ENCODE measurements at places on chromosomes 4 and X.

GRCh38 chr4:166594326-166594946, 639.9 kb downstream of the SPOCK3 start:
- H3K27ac ChIP-seq = no peak overlapping the region
- H3K4me1 ChIP-seq = no peaks in the 10 kb centered on the region

DNA sequence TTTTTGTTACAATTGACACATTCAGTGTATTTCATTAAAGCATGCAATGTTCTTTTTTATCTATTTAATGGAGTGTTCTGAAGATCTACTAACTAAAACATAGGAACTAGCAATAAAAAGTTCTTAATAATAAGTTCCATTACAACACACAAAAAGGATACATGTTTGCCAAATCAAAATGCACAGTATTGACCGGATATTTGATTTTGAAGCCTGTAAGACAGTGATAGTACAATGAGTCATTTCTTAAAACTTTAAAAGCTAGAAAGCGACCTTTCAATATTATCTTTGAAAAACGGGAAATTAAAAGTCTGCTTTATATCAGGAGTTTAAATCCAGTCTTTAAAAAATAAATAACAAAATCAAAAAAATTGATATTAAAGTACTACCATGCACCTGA, 2.4 kb upstream of the PRDM5 start:
- H3K4me3 ChIP-seq = no peak overlapping the region
- no peaks in the 10 kb centered on the region for H3K27me3 ChIP-seq
- no peak overlapping the region for H3K27ac ChIP-seq
- DNase-seq = no peak

- no peaks in the 10 kb centered on the region for H3K4me1 ChIP-seq
- H3K4me3 ChIP-seq = no peak overlapping the region
- no peaks in the 10 kb centered on the region for H3K36me3 ChIP-seq
- no peak for DNase-seq
- no peaks in the 10 kb centered on the region for H3K27me3 ChIP-seq
Measured at GRCh38 chr4:139857021-139857420, 191.4 kb downstream of the MGST2 start.

- DNase-seq = no peak
- H3K27me3 ChIP-seq = no peaks in the 10 kb centered on the region
- H3K36me3 ChIP-seq = no peaks in the 10 kb centered on the region
- H3K4me3 ChIP-seq = no peak overlapping the region
- no peak overlapping the region for H3K27ac ChIP-seq
- H3K4me1 ChIP-seq = no peaks in the 10 kb centered on the region
Measured at GRCh38 chr4:26288355-26288909, 32.4 kb upstream of the RBPJ start.

- H3K27me3 ChIP-seq = no peaks in the 10 kb centered on the region
- no peaks in the 10 kb centered on the region for H3K4me1 ChIP-seq
- H3K4me3 ChIP-seq = peak overlapping the region; percentile 37
- DNase-seq = no peak
- H3K36me3 ChIP-seq = no peaks in the 10 kb centered on the region
Measured at GRCh38 chr4:95638920-95639501, 90.2 kb upstream of the UNC5C start.

DNA sequence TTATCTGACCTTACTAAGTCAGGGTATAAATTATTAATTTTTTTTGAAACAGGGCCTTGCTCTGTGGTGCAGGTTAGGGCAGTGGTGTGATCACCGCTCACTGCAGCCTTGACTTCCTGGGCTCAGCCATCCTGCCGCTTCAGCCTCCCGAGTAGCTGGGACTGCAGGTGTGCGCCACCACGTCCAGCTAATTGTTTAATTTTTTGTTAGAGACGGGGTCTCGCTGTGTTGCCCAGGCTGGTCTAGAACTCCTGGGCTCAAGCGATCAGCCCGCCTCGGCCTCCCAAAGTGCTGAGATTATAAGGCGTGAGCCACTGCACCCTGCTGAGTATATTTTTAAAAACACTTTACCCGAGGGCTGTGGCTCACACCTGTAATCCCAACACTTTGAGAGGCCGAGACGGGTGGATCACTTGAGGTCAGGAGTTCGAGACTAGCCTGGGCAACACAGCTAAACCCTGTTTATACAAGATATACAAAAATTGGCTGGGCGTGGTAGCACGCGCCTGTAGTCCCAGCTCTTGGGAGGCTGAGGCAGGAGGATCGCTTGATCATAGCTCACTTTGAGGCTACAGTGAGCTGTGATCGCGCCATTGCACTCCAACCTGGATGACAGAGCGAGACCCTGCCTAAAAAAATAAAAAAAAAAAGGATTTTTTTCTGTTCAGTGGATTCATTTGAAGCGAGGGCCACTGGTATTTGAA, 721 bp upstream of the TBC1D25 start:
- H3K4me1 ChIP-seq = no peaks in the 10 kb centered on the region
- H3K27me3 ChIP-seq = no peaks in the 10 kb centered on the region
- H3K36me3 ChIP-seq = no peaks in the 10 kb centered on the region
- no peak for DNase-seq

DNA sequence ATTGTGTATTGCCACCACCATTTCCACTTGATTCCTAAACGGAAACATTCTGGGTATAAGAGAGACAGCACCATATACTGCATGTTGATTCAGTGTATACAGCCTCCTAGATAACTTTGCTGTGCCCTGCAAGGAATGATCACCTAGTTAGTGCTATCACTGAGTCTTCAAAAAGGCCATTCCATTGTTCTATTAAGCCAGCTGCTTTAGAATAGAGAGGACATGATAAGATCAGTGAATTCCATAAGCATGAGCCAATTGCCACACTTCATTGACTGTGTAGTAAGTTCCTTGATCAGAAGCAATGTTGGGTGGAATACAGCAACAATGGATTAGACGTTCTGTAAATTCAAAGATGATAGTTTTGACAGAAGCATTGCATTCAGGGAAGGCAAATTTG, 1047.3 kb downstream of the PCDH18 start:
- no peaks in the 10 kb centered on the region for H3K4me1 ChIP-seq
- H3K36me3 ChIP-seq = no peaks in the 10 kb centered on the region
- DNase-seq = no peak

DNA sequence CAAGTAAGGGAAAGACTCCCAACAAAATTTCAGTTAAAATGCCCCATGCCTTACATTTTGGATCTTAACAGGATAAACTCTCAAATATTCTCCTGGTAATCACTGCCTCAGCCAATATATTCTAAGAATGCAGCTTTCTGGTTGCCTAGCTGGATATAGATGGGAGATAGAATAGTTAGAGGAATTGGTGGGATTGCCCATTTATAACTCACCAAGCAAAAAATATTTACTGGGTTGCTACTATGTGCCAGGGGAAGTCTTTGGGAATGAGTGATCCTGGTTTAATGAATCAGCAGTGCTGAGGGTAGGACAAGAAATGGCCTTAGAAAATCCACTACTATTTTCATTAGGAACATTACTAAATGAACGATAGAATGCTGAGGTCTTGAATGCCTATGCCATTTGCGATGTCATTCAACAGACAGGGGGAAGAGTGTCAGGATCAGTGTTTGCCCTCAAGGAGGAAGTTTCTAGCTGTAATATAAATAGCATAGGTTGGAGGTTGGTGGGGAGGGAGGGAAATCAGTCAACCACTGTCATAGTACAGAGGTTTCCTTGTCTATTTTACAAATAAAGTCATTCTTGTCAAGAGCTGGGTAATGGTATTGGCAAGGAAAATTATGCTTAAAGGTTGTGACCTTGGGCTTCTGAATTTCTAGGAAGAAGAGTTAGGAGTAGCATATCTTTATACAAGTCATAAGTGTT, 63.5 kb downstream of the ENOPH1 start:
- no peaks in the 10 kb centered on the region for H3K27me3 ChIP-seq
- no peak overlapping the region for H3K4me3 ChIP-seq

- H3K4me1 ChIP-seq = no peaks in the 10 kb centered on the region
- no peaks in the 10 kb centered on the region for H3K27me3 ChIP-seq
- H3K4me3 ChIP-seq = no peak overlapping the region
- H3K36me3 ChIP-seq = no peaks in the 10 kb centered on the region
Measured at GRCh38 chr4:101169044-101170014, 178.0 kb downstream of the PPP3CA start.

DNA sequence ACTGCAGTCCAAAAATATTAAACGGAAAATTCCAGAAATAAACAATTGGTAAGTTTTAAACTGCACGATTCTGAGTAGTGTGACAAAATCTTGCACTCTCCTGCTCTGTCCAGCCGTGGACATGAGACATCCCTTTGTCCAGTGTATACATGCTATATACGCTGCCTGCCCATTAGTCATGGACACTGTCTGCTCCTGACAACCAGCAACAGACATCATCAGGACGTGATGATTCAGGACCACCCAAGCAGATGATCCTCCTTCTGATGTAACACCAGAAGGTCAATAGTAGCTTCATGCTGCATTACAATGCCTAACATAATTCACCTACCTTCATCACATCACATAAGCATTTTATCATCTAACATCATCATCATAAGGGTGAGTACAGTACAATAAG, 36.3 kb downstream of the ATRX start:
- H3K27me3 ChIP-seq = no peaks in the 10 kb centered on the region
- H3K27ac ChIP-seq = no peak overlapping the region
- no peak for DNase-seq
- no peak overlapping the region for H3K4me3 ChIP-seq

GRCh38 chr4:155629183-155629825, 37.3 kb upstream of the GUCY1A1 start:
- H3K27ac ChIP-seq = no peak overlapping the region
- no peaks in the 10 kb centered on the region for H3K27me3 ChIP-seq

DNA sequence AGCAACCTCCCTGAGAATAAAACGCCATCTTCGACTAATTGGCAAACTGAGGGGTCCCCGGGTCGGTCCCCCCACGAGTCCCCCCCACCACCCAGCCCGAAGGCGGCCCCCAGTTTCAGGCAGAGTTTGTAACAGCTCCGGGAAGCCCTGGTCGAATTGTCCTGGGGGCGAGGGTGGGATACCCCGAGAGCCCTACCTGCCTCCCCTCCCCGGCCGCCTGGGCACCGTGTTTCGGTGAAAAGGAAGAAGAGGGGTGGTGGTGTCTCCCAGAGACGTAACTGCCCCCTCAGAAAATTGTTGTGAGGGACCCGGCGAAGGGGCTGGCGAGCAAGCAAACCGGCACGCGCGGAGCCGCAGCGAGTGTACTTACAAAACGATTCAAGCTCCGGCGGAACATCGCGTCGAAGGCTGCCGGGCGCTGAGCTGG, 1.2 kb downstream of the ATP11C start:
- H3K27ac ChIP-seq = peak overlapping the region; percentile 96
- peak overlapping the region; percentile 79 for H3K4me3 ChIP-seq
- peaks cover 23% of the 10 kb centered on the region for H3K27me3 ChIP-seq
- no peak for DNase-seq

DNA sequence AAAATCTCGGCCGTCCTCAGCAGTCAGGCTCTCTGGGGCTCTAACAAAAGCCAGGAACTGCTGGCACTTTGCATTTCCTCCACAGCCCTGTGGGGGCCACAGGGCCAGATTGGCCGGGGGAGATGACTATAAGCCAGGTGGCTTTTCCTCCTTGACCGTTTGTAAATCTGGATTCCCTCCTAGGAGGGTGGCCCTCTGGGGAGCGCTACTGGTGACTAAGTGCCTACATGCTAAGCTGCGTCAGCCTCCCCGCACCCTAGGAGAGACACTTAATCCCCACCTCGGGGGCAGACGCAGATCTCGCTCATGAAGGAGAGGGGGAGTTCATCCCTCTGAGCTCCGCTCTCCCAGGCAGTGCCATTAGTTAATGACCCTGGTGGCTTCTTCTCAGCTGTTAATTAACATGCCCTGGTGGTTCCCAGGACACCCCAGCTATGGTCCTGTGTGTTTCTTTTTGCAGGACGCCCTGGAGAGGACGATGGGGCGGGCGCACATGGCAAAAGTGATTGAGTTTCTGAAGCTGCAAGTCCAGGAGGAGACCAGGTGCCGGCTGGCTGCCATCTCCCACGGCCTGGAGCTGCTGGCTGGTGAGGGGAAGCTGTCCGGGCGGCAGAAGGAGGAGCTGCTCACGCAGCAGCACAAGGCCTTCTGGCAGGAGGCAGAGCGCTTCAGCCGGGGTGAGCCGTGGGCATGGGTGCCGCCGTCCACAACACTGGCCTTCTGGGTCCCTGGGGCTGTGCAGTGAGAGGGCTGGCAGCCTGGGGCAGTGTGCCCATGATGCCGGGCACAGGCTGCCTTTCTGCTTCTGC, 41.6 kb downstream of the EVC start:
- DNase-seq = no peak
- peaks cover 7% of the 10 kb centered on the region for H3K36me3 ChIP-seq
- no peak overlapping the region for H3K27ac ChIP-seq
- H3K4me1 ChIP-seq = no peaks in the 10 kb centered on the region

- no peaks in the 10 kb centered on the region for H3K27me3 ChIP-seq
- no peak overlapping the region for H3K27ac ChIP-seq
- DNase-seq = no peak
- H3K4me1 ChIP-seq = no peaks in the 10 kb centered on the region
Measured at GRCh38 chrX:130715299-130715698, 187.7 kb downstream of the ENOX2 start.

GRCh38 chrX:96722781-96723180, 38.1 kb downstream of the DIAPH2 start:
- no peaks in the 10 kb centered on the region for H3K4me1 ChIP-seq
- peaks cover 5% of the 10 kb centered on the region for H3K27me3 ChIP-seq
- no peaks in the 10 kb centered on the region for H3K36me3 ChIP-seq
- no peak overlapping the region for H3K4me3 ChIP-seq

All from breast epithelium (tissue), 4 donors.